ENCODE measurements at places on chromosomes 2 and 18. TPM values are rescaled to one million over a fixed set of nuclear protein-coding genes. Genes with fewer than 3 reads are reported as not detected.

GRCh38 chr2:61689568-61689967 lies 151.4 kb upstream of the XPO1 start:
- no peak for DNase-seq

DNA sequence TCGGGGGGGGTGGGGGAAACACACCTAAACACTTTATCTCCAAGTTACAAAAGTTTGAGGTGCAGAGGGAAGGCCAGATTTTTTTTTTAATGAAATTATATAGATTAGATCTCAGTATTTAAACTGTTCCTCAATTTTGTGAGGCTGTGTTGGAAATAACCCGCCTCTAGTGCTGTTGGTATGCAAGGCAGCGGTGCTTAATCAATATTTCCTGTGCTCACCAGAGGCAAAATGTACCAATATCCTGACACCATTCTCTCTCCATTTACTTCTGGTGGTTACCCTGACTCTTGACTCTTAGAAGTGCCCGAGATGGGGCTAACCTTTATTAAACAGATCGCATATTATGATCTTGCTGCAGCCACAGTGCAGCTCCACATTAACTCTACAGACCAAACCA lies 54.8 kb upstream of the EML6 start:
- no peak for DNase-seq

- DNase-seq = no peak
Measured at GRCh38 chr2:67806816-67807215, 256.0 kb downstream of the C1D start.

The RBM44 gene
- 0.25 TPM for total RNA-seq

The GAL3ST2 gene
- not detected for total RNA-seq

DNA sequence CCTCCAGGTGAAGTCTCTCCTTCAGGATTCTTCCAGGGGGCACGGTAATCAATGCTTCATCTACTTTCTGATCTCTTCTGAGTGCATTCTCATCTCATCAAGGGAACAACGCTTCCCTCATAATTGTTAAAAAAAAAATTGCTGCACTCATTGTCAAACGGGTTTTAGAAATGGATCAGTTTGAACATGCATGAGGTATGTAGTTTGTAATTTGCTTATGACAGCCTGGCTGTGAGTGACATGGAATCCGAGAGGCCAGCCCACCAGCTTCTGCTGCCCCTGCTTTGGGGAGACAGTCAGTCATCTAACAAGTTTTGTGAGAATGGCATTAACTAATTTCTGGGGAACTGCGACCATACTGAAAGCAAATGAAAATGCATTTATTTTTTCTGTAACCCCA lies 791.9 kb upstream of the SOX11 start:
- DNase-seq = no peak

DNA sequence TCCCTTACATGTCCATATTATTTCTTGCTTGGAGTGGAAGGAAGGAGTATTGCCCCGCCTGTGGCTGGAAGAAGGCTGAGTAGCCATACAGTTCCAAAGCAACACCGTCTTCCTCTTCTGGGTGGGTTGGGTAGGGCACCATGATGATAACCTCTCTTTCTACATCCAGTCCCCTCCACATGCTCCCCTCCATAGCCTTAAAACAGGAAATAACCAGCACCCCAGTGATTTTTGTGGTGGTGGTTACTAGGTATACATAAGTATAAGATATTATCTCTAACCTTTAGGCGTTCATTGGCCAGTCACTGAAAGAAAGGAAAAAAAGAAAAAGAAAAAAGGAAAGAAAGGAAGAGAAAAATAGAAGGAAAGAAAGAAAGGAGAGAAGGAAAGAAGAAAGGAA lies 63.1 kb downstream of the CXCR4 start:
- DNase-seq = no peak

DNA sequence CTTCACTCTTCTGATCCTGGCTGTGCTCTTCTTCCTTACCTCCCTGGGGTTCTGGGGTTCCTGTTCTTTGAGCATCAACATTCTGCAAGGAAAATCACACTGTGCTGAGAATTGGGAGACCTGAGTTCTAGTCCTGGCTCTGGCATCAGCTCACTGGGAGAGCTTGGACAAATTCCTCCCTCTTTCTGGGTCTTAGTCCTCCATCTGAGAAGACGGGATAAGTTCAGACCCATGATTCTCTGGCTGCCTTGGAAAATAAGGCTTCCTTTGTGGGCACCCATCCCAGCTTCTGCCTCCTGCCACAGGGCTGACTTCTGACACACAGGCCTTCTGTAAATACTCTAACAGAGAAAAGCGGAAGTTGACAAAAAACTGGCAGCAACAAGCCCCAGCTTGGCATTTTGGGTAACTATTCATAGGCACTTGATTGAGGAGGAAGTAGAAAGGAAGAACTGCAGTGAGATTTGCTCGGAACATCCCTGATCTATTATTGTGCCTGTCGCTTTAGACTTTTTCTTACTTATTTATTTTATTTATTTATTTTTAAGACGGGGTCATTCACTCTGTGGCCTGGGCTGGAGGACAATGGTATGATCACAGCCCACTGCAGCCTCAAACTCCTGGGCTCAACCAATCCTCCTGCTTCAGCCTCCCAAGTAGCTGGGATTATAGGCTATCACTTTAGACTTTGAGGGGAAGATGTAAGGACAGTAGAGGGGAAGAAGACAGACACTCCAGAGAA lies 7.9 kb downstream of the PCBP1 start:
- DNase-seq = peak; percentile 60

- DNase-seq = no peak
Measured at GRCh38 chr18:26335571-26336487, 109.6 kb downstream of the TAF4B start.

- no peak for DNase-seq
Measured at GRCh38 chr18:49223837-49224529, 236.5 kb downstream of the DYM start.

The LAPTM4A gene
- 98.8 TPM for total RNA-seq

The IL36RN gene
- not detected for total RNA-seq

- no peak for DNase-seq
Measured at GRCh38 chr18:59520562-59521355, 161.7 kb upstream of the LMAN1 start.

DNA sequence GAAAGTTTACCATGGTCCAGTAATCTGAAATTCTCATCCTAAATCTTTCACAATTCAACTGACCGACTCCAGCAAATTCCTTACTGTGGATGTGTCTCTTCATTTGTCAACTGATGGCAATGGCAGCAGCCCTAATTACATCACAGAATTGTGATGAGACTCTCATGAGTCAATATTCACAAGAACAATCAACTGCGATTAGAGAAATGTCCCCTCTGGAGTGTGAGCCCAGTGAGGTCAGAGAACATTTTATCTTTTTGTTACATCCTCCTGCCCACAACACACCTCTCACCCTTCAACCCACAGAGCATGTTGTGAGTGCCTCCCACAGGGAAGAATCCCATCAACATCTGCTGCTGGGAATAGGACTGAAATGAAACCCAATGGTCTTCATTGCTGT lies 73.6 kb downstream of the CD226 start:
- DNase-seq = no peak

- no peak for DNase-seq
Measured at GRCh38 chr2:1052771-1053191, 102.1 kb downstream of the SNTG2 start.

DNA sequence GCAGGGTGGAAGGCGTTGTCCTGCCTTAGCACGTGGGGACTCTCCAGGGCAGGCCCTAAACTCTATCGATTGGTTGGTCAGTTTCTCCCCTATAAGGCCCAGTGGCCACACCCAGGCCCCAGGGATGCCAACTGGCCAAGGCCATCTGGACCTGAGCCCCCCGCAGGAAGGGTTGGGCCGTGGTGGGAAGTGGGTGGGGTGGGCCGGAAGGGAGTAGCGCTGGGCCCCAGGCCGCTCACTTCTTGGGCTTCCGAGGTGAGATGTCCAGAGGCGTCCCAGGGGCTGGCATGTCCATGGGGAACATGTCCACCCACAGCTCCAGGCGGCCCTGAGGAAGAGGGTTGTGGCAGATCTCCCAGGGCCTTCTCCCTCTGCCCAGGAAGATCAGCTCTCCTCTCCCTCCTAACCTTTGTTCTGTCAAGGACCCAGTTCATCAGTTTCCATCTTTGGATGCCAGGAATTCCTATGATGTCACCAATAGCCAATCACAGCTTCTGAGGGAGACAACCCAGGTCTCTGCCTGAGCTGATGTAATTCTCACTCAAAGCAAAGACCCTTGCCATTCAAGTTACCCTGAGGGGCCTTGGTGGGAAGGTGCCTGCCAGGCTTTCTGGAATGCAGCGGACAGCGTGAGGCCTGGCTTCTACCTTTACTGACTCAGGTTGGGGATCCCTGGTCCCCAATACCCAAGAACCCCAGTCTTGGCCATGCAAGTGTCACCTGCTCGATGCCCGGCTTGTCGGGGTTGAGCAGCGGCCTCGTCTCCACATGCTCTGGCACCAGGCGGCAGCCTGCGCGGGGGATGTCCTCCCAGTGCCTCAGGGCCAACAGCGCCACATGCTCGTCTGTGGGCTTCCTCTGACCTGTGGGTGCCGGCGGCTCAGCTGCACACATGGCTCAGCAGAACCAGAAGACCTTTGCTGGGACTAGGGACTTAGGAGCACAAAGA lies 14.4 kb downstream of the OTOF start:
- DNase-seq = no peak

GRCh38 chr2:141900826-141901225 lies 230.0 kb downstream of the LRP1B start:
- peak; percentile 67 for DNase-seq

The PNPT1 gene
- 51.7 TPM for total RNA-seq

- no peak for DNase-seq
Measured at GRCh38 chr2:239845968-239846367, 179.2 kb downstream of the NDUFA10 start.

The TACR1 gene
- total RNA-seq = not detected

The C1QL2 gene
- not detected for total RNA-seq

DNA sequence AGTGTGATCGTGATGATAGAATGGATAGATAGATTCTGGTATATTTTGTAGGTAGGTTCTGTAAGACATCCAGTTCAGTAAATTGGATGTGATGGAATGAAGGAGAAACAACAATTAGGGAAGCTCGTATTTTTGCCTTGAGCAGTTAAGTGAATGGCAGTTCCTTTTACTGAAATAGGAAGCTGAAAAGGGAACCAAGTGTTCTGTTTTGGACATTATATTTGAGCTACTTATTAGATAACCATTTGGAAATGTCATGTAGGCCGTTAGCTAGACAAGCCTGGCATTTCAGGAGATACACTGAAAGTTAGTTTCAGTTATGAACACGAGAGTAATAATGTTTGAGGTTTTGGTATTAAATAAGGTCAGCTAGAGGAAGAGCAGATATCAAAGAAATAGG lies 41.5 kb downstream of the MARCHF7 start:
- no peak for DNase-seq

- no peak for DNase-seq
Measured at GRCh38 chr18:42658171-42658570, 457.3 kb downstream of the RIT2 start.

- DNase-seq = no peak
Measured at GRCh38 chr18:6370410-6370809, 44.3 kb downstream of the L3MBTL4 start.

DNA sequence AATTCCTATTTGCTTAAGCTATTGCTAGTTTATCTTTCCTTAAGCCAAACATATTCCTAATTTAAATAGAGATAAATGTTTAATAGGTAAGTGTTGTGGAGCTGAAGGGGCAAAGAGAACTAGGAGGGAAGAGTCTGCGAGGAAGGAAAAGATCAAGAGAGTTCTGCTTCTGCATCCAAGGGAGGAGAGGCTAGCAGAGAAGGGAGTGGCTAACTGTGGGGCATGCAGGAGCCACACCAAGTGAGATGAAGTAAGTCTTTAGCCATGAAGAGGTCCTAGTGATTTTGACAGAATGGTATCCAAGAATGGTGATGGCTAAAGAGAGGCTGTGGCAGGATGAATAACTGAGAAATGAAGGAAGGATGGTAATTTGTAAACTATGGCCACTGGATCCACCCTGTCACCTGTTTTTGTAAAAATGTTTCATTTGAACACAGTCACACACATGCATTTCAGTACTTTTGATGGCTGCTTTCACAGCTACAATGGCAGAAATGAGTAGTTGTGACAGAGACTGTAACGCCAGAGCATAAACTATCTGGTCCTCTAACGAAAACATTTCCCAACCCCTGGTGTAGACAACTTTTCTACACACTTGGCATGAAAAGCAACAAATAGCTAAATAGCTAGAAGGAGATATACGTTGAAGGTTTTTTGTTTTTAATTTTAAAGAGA lies 15.6 kb downstream of the TPGS2 start:
- no peak for DNase-seq

The LRP1B gene
- total RNA-seq = not detected

The TMEM150A gene
- 20.7 TPM for total RNA-seq

DNA sequence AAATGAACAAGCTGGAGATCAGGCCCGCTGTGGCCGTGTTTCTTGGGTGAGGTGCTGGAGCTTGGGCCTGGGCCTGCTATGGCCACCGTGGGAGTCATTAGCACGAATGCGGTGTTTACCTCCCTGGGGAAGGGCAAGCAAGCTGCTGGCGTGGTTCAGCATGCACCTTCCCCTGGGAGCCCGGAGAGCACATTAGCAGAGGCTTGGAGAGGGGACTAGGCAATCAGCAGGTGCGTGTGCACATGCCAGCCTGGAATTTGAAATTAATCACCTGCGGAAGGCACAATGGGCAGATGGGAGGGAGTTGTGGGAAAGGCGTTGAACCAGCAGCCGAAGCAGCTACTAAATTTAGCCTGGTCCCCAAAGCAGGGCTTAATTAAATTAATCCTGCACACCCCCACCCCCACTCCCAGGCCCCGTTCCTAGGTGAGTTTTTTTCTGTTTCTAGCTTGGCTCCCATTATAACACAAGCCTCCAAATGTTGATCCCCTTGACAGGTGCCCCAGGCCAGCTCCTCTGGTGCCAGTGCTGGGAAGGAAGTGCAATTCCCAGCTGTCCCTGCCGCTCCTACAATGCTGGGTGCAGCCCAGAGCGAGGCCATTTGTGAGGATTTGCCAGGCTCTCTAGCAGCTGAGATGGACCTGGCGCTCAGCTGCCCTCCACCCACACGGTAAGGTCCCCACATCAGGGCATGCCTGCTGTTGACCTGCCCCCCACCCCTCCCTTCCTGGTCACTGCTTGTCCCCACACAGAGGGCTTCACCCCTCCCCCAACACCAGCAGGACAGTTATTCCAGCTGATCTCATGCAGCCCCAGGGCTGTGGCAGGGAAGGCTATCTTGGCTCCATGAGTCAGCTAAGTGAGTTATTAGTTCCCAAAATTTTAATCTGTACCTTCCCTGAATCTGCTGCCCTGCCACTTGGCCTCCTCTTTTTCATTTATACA lies 115.0 kb downstream of the ZBTB7C start:
- peak; percentile 66 for DNase-seq

DNA sequence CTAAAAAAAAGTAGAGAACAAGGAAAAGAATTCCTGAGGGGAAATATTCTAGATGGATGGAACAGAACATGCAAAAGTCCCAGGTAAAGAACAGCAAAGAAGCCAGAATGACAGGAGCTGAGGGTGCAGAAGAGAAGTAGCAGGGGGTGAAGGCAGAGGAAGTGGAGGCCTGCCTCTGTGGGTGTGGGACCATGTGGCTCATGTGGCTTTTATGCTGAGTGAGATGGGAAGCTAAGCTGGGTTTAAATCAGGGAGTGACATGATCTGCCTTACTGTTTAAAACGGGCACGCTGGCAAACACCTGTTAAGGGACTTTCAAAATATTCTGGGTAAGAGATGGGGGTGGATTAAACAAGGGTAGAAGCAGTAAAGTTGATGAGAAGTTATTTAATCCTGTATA lies 40.0 kb downstream of the GKN2 start:
- DNase-seq = no peak

The ZNF516 gene
- total RNA-seq = 9.6 TPM

The CLK1 gene
- 31.6 TPM for total RNA-seq

GRCh38 chr2:8242739-8243138 lies 439.1 kb upstream of the ID2 start:
- DNase-seq = no peak

The TMSB10 gene
- total RNA-seq = 2,842 TPM
